Cortex of kidney (tissue), 1 donor: ENCODE measurements at places on chromosomes 16 and 17.

DNA sequence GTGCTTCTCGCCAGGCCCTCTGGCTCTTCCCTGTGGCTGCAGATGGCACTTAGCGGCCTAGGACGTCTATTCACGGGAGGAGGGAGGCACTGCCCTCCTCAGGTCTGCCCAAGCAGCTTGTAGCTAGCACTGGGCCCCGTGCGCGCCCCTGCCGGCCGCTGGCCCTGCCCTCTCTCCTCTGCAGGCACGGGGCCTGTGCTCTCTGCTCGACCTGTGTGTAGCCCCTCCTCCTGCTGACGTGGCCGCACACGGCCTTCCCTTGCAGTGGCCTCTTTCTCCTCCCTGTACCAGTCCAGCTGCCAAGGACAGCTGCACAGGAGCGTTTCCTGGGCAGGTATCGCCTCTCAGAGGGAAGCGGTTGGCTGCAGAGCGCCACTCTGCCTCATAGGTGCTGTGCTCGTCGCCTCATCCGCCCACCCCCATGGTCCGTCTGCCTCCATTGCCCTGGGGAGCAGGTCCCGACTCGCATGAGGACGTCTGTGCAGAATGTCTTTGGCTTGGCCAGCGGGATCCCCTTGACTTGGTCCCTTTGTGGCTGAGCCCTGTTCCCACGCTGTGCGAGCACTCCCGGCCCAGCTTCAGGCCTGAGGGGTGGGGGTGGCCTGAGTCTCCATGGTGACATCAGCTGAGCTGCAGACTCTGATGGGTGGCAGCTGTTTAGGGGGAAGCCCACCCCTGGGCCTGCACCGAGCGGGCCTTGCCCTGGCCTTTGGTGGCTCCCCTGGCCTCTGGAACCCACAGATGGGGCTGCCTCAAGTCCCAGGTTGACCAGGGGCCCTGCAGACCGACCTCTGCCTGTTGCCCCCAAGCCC, 34.6 kb downstream of the TSC2 start:
- no peak for DNase-seq

DNA sequence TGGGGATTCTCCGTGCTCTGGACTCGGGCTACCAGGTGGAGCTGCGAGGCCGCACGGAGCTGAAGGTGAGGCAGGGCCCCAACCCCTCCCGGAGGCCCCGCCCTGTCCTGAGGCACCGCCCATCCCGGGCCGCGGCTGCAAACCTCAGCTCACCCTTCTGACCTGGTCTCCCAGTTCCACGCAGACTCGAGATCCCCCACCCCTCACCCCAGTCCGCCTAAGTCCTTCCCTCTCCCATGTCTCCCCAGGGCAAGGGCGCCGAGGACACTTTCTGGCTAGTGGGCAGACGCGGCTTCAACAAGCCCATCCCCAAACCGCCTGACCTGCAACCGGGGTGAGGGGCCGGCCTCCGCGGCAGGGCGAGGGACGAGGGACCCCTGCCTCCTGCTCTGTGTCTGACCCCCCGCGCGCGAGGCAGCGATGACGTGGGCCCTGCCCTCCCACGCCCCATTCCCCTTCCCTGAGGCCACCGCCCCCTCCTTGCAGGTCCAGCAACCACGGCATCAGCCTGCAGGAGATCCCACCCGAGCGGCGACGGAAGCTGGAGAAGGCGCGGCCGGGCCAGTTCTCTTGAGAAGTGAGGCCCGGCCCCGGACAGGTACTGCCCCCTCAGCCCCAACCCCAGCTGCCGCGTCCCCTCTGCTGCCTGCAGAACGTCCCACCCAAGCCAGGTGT, 13.7 kb downstream of the GUCY2D start:
- no peak for DNase-seq

- no peak for DNase-seq
Measured at GRCh38 chr16:4057439-4057877, 58.8 kb downstream of the ADCY9 start.

DNA sequence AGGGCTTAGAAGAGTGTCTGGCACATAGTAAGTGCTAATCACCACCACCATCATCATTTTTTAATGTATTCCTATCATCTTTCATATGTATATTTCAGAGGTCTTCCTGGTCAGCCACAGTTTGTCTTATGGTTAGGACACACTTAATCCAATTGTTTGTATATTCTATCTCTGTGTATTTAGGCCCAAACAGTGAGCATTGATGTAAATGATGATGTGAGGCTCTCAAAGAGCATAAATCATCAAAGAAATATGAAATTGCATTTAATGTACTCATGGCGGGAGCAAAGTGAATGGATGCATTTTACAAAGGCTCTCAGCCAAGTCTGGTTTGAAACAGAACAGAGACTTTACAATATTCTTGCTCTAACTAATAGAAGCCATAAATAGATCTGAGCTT, 24.1 kb upstream of the MPHOSPH6 start:
- no peak for DNase-seq

DNA sequence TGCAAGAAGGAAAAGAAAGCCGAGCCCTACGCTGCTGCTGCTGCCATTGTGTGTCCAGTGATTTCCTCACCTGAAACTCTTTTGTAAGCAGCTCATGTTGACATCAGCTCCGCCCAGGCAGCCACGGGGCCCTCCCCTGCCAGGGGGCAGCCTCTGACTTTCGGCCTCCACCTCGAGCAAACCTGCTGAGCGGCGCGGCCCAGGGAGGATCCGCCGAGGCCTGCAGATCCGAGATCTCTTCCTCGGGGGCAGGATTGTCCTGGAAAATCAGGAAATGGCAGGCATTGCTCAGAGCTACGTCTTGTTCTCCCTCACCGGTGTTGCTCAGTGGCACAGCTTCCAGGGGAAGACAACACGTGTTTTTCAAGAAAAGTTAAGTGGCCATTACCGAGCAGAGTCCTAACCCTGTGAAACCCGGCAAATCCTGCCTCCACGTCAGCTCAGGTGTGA, 35.6 kb upstream of the ZNF750 start:
- DNase-seq, result no peak

DNA sequence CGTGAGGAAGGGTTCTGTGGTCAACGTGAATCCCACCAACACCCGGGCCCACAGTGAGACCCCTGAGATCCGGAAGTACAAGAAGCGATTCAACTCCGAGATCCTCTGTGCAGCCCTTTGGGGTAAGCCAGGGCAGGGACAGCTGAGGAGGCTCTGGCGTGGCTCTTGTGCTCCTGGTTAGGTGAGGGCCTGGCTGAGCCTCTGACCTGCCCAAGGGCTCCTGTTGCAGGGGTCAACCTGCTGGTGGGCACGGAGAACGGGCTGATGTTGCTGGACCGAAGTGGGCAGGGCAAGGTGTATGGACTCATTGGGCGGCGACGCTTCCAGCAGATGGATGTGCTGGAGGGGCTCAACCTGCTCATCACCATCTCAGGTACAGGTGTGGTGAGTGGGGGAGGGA, 4.2 kb upstream of the C17orf107 start:
- DNase-seq, result no peak

DNA sequence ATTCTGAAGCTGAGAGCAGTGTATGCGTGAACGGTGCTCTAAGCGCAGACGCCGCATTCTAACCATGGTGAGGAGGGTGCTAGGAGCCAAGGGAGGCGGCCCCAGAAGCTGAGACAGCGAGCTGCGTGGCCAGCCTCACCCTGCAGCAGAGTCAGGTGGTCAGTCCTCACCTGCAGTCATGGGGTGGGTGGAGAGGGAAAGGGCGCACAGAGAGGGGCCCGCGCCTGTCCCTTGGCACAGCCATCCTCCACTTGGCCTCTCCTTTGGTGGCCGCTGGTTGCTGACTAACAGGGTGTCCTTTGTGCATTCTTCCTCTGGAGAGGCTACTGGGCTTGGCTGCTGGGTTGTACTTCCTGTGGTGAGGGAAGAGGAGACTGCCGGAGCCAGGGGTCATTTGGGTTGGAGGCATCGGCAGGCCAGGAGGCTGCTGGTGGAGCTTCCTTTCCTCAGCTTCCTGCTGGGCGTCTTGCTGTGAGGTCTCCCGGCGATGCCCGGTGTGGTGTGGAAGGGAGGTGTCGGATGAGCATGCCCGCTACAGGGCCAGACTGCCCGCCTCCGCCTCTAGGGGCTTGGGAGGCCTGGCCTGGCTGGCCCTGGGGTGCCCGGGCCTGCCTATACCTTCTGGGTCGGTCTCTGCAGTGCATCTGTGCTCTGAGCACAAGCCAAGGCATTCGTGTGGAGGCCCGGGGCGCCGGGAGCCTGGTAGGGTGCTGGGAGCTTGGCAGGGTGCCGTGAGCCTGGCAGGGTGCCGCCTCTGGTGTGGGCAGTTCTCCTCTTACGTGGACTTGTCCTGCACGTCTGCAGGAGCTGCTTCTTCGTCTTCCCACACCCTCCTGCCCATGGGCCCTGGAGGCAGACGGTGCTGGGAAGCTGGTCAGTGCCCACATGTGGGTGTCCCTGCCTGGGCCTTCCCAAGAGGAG, 17.4 kb downstream of the RNF213 start:
- no peak for DNase-seq

DNA sequence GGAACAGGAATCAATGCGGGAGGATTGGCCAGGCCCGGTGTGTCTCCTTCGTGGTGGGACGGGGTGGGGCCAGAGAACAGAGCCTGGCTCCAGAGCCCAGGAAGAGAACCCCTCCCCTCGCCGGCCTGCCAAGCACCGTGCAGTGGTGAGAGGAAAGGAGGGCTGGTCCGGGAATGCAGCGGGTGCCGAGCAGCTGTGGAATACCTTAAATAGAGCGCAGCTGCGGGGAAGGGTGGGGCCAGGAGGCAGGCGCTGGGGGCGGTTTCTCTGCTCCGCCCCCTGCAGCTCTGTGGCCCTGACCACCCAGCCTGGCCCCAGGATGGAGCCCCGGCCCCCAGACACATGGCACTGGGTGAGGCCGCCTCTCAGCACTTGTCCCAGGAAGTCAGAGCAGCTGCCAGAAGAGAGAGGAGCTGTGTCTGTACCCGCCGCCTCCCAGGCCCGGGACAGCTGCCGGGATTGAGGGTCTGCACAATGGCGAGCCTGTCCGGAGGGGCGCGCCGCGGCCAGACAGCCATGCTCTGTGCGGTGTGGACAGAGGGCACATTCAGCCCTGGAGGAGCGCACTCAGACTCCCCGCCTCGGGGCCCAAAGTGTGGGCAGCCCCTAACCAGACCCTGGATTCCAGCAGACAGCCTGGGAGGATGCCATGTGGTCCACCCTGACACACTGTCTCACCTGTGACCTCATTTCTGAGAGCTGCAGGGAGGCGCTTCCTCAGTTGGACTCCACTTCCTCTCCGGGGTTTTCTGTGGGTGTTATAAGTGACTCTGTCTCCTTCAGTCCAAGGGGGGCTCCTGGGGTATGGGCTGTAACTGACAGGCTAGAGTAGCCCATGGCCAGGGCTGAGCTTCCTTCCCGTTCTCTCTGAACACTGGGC, 268.8 kb downstream of the SEC14L1 start:
- DNase-seq, result no peak

- no peak for DNase-seq
Measured at GRCh38 chr17:54979657-54980056, 11.1 kb downstream of the STXBP4 start.

DNA sequence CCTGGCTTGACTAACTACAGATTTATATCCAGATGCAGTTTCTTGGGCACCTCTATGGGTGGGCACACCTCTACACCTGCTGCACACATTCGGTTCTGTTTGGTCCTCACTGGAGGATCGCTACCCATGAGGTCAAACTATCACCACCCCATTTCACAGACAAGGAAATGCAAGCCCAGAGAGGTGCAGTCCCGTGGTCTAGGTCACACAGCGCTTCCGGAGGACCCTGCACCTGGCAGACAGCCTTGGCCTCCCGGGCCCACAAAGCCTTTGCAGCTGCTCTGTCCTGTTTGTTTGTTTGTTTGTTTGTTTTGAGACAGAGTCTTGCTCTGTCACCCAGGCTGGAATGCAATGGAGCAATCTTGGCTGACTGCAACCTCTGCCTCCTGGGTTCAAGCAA, 39.3 kb upstream of the JPH3 start:
- no peak for DNase-seq

- no peak for DNase-seq
Measured at GRCh38 chr17:39376434-39376833, 25.0 kb downstream of the FBXL20 start.

DNA sequence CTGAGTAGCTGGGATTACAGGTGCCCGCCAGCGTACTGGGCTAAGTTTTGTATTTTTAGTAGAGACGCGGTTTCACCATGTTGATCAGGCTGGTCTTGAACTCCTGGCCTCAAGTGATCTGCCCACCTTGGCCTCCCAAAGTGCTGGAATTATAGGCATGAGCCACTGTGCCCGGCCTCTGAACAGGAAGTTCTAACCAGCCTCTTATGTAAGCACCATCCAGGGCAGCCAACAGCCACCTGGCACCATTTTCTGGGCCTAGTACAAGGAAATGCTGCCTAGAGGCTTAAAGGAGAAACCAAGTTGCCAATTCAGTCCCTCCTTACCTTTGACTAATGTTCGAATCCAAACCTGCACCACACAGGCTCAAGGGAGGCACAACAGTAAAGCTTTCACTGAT, 8.5 kb upstream of the SLC39A11 start:
- no peak for DNase-seq

DNA sequence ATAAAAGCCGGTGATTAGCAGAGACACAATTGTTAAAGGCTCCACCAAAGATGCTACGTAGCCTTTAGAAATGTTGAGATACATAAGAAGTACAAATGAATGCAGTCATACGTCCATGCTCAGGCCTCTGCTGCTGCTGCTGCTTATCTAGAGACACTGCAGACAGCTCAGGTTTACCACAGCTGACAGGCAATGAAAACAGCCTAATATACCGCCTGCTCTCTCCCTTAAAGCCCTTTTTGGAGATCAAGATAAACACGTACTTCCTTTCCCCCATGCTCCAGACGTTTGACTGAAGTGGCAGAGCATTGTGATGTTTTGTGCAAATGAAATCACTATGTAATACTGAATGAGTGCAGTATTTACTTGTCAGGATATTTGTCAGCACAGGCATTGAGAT, 185.3 kb downstream of the AATF start:
- no peak for DNase-seq

DNA sequence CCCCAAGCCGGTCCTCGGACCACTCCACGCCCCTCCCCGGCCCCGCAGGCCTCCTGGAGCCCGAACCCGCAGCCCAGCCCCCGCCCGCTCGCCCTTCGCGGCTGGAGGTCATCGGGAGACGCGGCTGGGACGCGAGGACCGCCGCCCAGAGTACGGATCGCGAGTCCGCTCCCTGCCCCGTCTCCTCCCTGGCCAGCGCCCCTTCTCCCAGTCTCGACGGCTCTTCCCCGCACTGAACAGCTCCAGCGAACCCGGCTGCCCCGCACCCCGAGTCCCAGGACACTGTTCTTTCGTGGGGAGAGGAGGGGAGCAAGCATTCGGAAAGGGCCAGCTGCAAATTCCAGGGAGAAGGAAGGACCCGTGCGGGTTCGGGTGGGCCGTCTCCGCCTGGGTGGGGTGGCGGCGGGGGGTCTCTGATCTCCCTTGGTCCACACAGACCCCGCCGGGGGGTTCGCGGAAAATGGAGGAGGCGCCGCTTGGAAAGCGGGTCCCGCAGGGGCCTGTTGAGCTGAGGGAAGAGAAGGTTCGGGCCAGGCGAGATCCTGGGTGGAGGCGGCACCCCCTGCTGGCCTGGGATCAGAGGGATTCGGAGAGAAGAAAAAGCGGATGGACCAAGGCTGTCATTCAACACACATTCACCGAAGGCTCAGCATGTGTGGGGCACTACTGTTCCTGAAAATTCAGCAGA, 632 bp upstream of the RTN4RL1 start:
- DNase-seq, result no peak

DNA sequence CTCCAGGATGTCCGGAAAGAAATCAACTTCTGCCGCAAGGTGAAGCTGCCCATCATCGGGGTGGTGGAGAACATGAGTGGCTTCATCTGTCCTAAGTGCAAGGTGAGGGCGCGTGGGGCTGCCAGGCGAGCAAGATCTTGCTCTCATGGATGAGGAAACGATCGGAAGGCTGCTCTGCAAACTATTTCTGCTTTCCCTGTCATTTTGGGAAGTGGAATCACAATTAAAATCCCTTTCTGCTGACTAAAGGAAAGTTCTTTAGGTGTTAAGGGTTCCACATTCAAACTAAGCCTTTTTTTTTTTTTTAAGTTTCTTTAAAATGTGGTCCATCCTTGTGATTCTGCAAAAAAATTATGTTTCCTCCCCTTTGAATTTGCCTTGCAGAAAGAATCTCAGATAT, 17.7 kb downstream of the NUBP1 start:
- no peak for DNase-seq
